ENCODE measurements at places on chromosomes 6 and 20.
A peak's percentile ranks its signal among the peaks of the same experiment; 100 is the strongest.

- no peak for DNase-seq
These were observed 63.5 kb downstream of the SLC2A10 start for GRCh38 chr20:46772901-46773300.

DNA sequence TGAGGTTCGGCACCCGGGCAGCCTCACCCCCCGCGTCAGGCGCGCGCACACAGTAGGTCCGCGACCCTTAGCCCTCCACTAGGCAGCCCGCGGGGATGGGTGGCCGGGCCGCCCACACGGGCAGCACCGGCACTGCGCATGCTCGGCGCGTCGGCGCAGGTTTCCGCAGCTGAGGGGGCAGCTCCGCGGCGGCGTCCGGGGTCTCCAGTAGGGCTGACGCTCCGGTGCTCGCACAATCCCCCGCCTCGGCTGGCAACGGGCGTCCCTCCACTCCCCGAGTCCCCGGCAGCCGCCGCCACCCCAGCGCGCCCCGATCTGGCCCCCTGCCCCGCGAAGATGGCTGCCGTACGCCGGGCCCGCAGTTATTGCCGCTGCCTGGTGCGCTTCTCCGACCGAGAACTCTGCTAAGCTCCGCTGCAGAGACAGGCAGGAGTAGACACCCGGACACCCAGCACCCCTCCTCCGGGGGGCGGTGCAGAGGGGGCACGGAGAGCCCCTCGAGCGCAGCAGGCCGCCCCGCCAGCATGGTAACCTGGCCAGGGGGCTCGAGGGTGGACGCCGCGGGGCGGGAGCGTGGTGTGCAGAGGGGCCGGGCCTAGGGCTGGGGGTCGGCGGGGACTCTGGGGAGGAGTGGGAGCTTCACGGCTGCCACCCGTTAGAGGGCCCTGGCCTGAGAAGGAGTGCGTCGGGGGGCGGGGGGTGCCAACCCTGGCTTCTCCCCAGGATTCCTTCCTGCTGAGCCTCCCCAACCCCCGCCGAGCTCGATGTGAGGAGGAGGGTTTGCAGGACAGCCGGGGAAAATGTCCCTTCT, at the start of gene FBXO9:
Gene FBXO9 (plus strand): TSS at position 139 of the 811 bp plus-strand sequence. CDS start 386 bp downstream, at position 525.
- peak; percentile 92 for DNase-seq

DNA sequence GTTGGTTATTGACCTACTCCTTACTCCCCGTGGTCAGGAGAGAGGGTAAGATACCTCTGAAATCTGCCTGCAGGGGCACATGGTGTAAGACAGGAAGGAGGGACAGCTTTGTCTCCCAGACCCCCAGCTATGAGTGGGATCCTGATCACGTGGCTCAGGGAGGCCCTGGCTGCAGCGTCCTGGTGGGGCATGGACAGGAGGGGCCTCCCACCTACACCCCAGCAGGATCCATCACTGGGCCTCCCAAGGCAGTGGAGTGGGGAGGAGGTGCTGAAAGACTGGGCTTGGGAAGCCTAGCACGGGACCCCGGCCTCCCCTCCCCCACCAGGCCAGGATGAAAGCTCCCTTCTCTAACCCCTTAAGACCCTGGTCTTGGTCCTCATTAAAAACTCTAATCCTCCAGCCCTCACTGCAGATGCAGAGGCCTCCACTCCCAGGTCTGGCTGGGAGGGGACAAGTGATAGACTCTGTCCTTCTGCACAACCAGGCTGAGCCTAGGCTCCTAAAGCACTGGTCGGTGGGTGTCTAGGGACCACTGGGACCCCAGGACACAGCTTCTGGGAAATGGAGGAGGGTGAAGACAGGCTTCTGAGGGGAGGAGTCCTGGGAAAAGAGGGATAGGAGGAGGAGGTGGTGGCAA, 29.6 kb upstream of the VEGFA start:
- peak; percentile 1 for DNase-seq

DNA sequence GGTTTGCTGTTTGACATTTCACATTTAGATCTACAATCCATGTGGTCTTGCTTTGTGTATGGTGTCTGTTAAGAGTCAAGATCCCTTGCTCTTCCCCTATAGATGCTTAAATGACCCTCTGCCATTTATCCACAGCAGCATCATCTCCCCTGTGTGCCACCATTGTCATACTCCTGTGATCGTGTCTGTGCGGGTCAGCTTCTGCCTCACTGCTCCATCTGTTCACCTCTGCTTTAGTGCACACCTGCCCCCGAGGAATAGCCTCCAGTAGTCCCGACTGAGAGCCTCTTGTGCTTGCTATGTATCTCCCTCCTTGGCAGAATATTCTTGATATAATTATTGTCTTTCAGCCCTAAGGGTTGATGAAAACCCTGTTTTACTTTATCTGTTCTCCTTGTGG, 551.2 kb downstream of the CDH26 start:
- DNase-seq: no peak

GRCh38 chr20:44651684-44652423, at the start of gene ADA:
Gene ADA, minus strand, starts transcription at chr20:44651699. Its CDS starts 92 bp downstream, at chr20:44651607.
- peak; percentile 86 for DNase-seq

DNA sequence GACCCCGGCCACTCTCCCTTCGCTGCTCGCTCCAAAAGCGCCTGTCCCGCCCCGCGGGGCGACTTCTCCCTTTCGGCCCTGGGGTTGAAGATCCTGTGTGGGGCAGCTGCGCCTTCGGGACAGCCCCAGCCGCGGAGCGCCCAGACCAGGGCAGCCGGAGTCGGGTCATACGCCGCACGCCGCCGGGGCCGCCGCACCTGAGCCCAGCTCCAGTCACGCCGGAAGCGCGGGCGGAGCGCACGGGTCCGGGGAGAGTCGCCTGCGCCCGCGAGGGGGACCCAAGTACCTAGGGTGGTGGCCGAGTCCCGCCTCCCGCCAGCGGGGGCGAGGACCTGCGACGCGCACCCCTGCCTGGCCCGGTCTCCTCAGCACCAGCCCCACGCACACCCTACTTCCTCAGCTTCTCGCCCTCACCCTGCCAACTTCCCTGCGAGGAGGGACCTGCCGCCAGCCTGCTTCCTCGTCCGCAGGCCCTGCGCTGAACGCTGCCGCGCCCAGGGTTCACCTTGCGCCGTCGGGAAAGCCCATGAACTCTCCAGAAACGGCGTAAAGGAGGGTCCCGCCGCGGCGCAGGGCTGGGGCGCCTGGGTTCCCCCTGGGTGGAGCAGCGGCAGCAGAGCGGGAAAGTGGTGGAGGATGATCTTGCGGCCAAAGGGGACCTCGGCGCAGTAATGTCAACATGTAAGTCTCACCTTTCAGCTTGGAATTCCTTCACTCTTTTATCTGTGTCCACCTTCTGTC, at the start of gene ADGRG6:
Gene ADGRG6 (plus strand): TSS at position 357 of the 741 bp plus-strand sequence. CDS start 323 bp downstream, at position 680.
- DNase-seq: peak; percentile 86

DNA sequence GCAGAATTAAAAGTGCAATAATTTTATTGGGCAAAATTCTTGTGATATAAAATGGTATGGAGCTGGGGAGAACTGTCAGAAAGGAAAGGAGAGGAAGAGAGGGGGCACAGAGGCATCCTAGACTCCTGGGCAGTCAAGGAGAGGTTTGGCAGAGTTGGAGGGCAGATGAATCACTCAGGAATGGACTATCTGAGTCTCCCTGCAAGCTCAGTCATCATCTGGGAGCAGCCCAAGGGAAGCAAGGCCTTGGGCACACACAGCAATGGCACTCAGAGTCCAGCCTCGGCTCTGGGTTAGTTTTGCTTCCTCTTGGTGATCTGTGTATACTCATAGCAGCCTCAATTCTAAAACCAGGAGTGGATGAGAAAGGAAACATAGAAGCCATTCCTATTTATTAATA, 67.2 kb downstream of the SLC22A1 start:
- no peak for DNase-seq

- DNase-seq: no peak
These were observed 92.5 kb upstream of the HDGFL1 start for GRCh38 chr6:22476811-22477390.

- DNase-seq: no peak
These were observed 9.4 kb downstream of the STX11 start for GRCh38 chr6:144159742-144160141.

DNA sequence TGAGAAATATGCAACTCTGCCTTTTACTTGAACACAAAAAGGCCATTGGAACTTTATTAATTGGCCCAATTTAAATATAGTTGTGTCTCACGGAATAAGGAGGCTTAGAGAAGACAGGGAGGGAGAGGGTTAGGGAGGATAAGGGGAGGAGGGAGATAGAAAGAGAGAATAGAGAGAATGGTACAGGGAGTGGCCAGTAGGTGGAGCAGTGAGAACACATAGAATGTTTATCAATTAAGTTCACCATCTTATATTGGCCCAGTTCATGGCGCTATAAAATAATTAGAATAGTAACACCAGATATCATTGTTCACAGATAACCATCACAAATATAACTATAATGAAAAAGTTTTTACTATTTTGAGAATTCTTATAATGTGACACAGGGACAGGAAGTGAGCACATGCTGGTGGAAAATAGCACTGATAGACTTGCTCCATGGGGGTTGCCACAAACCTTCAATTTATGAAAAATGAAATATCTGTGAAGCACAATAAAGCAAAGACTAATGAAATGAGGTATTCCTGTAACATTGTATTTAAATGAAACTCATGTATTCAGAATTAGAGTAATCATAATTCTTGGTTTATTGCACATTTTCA, 374.1 kb upstream of the MANEA start:
- no peak for DNase-seq

- DNase-seq: no peak
These were observed 85.3 kb upstream of the AKAP12 start for GRCh38 chr6:151154418-151154817.

DNA sequence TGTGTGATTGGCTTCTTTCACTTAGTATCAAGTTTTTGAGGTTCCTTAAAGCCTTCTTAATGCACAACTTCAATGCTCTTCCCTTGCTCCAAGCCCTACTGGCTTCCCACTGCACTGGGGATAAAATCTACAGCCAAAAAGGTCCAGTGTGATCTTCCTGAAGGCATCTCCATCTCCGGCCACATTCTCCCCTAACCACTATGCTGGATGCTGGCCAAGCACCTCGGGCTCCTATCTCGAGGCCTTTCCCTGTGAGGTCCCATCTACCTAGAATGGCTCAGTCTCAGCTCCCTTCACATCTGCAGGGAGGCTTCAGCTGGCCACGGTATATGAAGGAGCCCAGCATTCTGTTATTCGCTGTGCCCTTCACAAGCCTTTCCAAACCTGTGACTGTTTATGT, 48.1 kb downstream of the CNKSR3 start:
- no peak for DNase-seq

DNA sequence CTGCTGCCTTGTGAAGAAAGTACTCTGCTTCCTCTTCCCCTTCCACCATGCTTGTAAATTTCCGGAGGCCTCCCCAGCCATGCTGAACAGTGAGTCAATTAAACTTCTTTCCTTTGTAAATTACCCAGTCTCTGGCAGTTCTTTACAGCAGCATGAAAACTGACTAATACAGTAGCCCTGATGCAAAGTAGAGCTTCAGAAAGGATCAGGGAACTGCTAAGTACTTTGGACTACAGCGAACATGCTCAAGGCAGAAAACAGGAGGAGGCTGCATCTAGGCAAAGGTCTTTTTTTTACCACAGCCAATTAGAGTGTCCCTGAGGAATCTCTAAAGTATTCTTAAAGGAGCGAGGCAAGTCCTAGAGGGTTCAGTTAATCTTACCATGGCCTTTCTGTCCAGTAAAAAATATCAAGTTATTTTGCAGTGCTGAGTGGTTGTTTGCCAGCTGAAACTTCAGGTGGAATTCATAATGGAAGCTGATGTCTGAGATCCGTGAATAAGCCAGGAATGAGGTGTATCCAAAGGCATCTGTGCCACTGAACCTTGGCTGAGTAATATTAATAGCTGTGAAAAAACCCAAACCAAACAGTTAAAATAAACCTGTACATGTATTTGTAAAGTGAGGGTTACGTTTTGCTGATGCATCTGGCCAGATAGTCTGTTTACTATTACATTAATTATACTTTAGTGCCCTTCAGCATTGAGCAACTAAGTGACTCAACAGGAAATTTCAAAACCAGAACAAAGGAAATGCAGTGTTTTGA, 170.4 kb downstream of the PHF3 start:
- no peak for DNase-seq

All from stomach (tissue), 19 donors.